ENCODE measurements at places on chromosomes 3 and 15.

DNA sequence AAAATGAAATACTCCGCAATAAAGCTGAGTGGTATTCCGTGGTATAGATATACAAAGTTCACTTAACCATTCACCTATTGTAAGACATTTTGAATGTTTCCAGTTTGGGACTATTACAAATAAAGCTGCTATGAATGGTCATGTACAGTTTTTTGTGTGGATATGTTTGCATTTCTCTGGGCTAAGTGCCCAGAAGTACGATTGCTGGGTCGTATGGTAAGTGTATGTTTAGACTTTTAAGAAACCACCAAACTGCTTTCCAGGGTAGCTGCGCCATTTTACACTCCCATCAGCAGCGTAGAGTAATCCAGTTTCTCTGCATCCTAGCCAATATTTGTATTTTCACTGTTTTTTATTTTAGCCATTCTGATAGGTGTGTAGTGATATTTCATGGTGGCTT is 208.4 kb upstream of the TLE3 start:
- DNase-seq = peak; percentile 83

GRCh38 chr3:13235897-13236296 is 162.7 kb upstream of the IQSEC1 start:
- DNase-seq = no peak

DNA sequence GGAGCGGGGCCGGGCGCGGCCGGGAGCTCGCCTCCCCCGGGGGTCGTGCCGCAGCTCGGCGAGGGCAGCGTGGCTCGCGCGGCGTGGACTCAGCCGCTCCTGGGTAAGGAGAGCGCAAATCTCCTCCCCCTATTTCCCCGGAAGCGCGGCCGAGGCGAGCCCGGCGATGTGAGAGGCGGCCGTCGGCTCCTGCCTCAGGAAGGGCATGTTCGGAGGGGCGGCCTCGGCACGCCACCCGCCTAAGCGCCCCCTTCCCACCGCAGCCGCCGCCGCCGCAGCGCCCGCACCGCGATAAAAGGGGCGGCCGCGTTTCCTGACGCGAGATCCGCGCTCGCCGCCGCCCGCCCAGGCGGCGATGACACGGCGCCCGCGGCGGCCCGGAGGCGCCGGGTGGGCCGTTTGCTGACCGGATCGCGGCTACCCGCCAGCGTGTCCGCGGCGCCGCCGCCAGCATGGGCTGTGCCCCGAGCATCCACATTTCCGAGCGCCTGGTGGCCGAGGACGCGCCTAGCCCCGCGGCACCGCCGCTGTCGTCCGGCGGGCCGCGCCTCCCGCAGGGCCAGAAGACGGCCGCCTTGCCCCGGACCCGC is at the start of gene PDE8A:
Gene PDE8A (plus strand): TSS at position 146 of the 590 bp plus-strand sequence. CDS start 307 bp downstream, at position 453.
- peak; percentile 46 for DNase-seq

- DNase-seq = no peak
These were observed 37.6 kb upstream of the WDR49 start for GRCh38 chr3:167691366-167691765.

- no peak for DNase-seq
These were observed 33.8 kb upstream of the BLM start for GRCh38 chr15:90683371-90683770.

DNA sequence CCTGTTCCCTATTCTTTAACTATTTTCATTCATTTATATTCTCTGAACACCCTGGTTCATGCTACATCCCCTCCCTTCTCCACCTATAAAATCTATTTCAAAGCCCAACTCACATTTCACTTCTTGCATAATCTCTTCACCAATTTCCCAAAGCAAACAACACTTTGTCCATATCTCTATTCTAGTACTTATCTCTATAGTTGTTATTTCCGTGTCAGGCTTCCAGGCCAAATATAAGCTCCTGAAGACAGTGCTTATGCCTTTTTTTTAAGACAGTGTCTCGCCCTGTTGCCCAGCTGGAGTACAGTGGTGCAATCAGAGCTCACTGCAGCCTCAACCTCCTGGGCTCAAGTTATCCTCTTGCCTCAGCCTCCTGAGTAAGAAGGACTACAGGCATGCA is 43.6 kb downstream of the DNAH12 start:
- no peak for DNase-seq

GRCh38 chr3:99877031-99877579 is 59.4 kb downstream of the CMSS1 start:
- DNase-seq = no peak

GRCh38 chr3:57706462-57706861 is 13.6 kb upstream of the DENND6A start:
- DNase-seq = no peak

GRCh38 chr15:86327230-86327865 is 247.7 kb downstream of the AGBL1 start:
- no peak for DNase-seq

DNA sequence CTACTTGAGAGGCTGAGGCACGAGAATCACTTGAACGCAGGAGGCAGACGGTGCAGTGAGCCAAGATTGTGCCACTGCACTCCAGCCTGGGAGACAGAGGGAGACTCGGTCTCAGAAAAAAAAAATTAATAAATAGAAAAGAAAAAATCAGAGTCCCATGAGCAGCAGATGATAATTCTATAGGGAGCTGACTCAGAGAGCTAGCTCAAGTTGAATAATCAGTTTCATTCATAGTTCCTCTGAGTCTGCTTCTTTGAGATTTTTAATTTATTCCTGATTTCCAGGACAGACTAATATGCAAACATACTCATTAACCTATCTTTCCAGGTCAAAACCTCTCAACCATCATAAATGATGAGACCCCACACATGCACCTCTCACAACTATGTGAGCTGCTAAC is 55.0 kb upstream of the PTX3 start:
- no peak for DNase-seq

DNA sequence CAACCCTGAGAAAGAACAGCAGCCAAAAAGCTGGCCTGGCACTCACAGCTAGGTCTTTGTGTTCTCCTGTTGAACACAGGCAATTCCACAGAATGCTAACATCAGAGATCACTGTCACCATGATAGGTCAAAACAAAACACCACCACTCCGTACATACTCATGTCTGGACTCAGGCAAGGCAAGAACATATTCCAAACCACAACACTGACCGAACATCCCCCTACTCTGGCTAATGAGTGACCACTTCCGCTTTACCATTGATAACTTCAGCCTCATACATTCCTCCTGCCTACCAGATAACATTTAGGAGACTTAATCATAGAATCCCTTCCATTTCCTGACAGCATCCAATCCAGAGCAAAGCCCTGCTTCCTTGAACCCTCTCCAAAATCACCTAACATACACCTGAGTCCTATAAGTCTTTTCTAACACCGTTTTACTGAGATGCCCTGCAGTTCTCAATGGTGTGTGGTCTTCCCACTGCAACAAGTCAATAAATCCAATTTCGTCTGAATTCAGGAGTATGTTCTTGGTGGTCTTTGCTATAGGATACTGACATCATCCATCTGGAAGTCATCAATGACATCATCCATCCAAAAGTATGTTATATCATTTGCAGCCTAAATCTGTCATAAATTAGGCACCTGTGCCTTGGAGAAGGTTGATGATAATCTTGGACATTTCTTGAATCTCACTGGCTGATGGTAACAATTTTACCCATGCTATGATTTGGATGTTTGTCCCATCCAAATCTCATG is 23.7 kb downstream of the RIOX2 start:
- DNase-seq = no peak

DNA sequence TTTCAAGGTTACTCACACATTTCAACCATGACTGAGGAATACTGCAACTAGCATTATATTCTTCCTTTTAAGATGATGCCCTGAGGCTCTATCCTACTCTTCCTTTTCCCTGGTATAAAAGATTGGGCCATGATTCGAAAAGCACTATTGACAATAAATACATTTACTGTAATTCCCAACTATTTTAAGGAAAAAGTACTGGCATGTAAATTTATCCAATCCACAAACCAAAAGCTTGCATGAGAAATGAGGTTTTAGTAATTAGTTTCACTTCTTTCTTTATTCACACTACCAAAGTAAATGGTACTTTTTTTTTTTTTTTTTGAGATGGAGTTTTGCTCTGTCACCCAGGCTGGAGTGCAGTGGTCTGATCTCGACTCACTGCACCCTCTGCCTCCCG is 310.2 kb downstream of the LRRC3B start:
- no peak for DNase-seq

GRCh38 chr3:58038675-58039292 is 30.6 kb downstream of the FLNB start:
- no peak for DNase-seq

- DNase-seq = no peak
These were observed 66.8 kb downstream of the CHRNA7 start for GRCh38 chr15:32096916-32097617.
